ENCODE measurements at places on chromosomes 3 and 15. TPM values are rescaled to one million over a fixed set of nuclear protein-coding genes. Genes with fewer than 3 reads are reported as not detected.

TNNC1 gene
- 2.0 TPM for total RNA-seq

ACOX2 gene
- total RNA-seq: 19.2 TPM

TMCO5A gene
- 0.49 TPM for total RNA-seq

AGBL1 gene
- not detected for total RNA-seq

MAPKAPK3 gene
- 55.2 TPM for total RNA-seq

RTP4 gene
- total RNA-seq: 2.8 TPM

CLDN18 gene
- total RNA-seq: not detected
